ENCODE measurements at places on chromosomes 1 and 21.

- no peak for DNase-seq
These were observed 77.0 kb upstream of the POU3F1 start for GRCh38 chr1:38123356-38124135.

GRCh38 chr1:53697721-53698383 lies 41.1 kb downstream of the GLIS1 start:
- DNase-seq, result no peak

- no peak for DNase-seq
These were observed 27.6 kb downstream of the GPR88 start for GRCh38 chr1:100565533-100565932.

DNA sequence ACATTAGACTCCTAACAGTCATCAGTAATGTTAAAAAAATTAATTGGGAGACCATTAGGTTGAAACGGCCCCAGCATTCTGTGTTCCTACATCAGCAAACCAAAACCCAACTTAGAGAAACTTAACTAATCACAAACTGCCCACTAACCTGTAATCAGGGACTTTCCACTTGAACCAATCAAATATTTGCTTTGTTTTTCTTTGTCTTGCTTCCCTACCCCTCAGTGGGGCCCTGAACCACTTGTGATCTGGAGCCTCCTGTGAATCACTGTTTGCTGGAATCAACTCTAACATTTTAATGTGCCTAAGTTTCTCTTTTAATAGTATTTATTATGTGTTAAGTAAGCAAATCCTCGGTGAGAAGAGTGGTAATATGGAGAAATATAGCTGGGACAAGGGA lies 64.0 kb downstream of the ABCA4 start:
- no peak for DNase-seq
